GM03348 (cell line): ENCODE measurements at places on chromosomes 1 and 21.

DNA sequence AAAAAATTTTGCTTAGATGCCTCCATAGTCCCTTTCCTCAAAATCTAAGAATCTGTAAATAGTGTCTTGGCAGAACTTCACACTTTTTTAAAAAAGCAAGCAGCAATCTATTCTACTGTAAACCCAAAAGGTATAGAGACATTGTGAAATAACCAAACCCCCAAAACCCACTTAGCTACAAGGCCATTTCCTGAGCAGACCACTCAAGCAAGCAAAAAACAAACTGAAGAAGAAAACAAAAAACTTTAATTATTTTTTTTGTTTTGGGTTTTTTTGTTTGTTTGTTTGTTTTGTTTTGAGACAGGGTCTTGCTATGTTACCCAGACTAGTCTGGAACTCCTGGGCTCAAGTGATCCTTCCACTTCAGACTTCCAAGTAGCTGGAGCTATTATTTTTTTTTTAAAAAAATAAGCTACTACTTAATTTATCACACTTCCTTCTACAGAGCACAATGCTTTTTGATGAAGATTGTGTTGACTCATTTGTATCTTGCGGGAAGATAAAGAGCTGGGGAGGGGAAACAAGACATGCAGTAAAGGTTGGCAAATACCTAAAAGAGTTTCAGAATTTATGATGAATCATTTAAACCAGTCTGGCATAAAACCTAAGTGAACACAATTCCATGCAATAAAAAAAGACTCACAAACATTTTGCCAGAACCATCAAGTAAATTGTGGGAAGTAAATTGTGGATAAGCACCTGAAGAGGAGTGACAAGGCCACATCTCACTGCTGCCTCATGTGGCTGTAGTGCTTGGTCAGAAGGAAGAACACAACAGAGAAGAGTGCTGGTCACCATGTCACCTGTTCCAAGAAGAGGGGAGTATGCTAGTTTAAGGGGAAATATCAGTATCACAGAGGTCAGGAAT is 2.7 kb upstream of the PTPN22 start:
- DNase-seq = no peak

- no peak for DNase-seq
Observed at GRCh38 chr1:52723260-52723659, 3.0 kb upstream of the ZYG11B start.

- DNase-seq = no peak
Observed at GRCh38 chr21:43842742-43843141, 22.3 kb upstream of the AGPAT3 start.

- DNase-seq = no peak
Observed at GRCh38 chr1:11691928-11692711, 610 bp downstream of the DRAXIN start.

- DNase-seq = peak; percentile 15
Observed at GRCh38 chr1:108316545-108316944, 72.7 kb upstream of the NBPF4 start.

- DNase-seq = peak; percentile 13
Observed at GRCh38 chr21:46004168-46004861, 22.7 kb downstream of the COL6A1 start.

DNA sequence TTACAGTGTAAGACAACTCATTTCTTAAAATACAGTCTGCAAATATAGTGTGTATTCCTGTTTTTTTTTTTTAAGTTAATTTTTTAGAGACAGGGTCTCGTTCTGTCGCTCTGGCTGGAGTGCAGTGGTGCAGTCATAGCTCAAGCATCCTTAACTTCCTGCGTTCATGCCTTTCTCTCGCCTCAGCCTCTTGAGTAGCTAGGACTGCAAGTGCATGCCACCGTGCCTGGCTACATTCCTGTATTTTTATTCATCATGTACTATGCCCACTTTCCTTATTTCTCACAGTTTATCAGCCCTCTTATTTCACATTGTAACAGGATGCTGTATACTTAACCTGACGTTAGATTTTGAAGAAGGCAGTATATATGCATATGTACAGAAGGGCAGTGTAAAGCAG is 26.7 kb downstream of the MIER1 start:
- DNase-seq = peak; percentile 16

- DNase-seq = no peak
Observed at GRCh38 chr1:188065917-188066316, 1237.2 kb downstream of the PLA2G4A start.

DNA sequence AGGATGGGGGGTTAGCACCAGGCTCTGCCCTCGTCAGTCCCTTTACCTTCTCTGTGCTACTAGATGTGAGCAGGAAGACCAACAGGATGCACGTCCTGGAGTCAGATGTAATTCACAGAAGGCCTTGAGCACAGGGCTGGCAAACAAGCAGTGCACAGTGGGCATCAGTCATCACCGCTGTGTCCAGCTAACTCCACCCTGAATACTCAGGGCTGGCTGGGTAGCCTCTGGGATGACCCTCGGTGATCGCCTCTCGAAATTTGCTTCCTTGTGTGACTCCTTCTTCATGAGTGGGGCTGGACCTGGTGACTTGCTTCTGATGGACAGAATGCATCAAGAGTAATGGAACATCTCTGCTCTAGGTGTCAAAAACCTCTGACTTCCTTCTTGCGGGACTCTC is 92.2 kb upstream of the TMPRSS2 start:
- no peak for DNase-seq

- DNase-seq = peak; percentile 59
Observed at GRCh38 chr1:169928438-169929209, 34.9 kb upstream of the SCYL3 start.

DNA sequence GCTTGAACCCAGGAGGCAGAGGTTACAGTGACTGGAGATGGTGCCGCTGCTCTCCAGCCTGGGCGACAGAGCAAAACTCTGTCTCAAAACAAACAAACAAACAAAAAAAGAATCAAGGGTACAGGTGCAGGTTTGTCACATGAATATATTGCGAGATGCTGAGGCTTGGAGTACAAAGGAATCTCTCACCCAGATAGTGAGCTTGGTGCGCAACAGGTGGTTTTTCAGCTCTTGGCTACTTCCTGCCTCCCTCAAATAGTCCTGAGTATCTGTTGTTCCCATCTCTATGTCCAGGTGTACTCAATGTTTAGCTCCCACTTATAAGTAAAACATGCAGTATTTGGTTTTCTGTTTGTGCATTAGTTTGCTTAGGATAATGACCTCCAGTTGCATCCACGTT is 173.9 kb upstream of the CACYBP start:
- DNase-seq = no peak

DNA sequence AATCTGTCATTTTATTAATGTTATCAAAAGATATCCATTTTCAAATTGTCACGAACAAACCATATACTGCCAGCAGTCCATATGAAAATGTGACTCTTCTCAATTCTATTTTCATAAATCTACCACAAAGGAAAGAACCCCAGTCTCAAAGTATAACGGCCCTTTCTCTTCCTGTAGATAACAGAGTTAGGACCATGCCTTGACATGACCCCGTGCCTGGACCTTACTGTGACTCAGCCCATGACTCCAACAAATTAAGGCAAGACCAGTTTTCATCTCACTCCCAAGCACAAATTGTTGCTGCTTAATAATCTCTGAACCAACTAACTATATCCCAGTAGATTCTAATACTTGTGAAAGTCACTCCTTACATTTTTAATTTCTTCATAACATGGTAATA is 124.4 kb upstream of the NFIA start:
- DNase-seq = no peak

DNA sequence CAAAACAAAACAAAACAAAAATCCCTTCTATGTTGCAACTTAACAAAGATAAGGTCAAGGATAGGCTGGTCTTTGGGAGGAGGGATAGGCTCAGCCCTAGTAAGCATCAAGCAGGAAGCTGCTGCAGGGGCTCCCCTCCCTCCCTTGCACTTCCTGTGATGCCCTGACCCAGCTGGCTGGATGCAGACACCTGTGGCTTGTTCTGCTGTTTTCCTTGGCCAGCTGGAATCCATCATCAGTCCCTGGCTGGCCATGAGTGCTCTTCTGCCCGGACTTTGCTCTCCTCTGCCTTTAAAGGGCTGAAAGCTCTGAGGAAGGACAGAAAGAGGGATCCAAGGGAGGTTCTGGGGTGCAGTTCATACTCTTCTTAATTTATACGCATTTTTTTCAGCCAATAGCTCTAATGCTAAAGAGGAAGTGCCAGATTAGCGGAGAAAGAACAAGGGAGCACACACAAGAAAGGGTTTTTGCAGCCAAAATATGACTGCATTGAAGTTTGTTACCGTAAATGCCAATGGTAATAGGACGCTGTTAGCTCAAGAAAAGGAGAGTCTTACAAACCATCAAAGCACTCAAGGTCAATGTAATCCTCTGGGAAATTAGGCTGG is 19.9 kb upstream of the UBE2U start:
- no peak for DNase-seq

- DNase-seq = peak; percentile 51
Observed at GRCh38 chr1:39992234-39992633, 37.3 kb downstream of the MFSD2A start.

DNA sequence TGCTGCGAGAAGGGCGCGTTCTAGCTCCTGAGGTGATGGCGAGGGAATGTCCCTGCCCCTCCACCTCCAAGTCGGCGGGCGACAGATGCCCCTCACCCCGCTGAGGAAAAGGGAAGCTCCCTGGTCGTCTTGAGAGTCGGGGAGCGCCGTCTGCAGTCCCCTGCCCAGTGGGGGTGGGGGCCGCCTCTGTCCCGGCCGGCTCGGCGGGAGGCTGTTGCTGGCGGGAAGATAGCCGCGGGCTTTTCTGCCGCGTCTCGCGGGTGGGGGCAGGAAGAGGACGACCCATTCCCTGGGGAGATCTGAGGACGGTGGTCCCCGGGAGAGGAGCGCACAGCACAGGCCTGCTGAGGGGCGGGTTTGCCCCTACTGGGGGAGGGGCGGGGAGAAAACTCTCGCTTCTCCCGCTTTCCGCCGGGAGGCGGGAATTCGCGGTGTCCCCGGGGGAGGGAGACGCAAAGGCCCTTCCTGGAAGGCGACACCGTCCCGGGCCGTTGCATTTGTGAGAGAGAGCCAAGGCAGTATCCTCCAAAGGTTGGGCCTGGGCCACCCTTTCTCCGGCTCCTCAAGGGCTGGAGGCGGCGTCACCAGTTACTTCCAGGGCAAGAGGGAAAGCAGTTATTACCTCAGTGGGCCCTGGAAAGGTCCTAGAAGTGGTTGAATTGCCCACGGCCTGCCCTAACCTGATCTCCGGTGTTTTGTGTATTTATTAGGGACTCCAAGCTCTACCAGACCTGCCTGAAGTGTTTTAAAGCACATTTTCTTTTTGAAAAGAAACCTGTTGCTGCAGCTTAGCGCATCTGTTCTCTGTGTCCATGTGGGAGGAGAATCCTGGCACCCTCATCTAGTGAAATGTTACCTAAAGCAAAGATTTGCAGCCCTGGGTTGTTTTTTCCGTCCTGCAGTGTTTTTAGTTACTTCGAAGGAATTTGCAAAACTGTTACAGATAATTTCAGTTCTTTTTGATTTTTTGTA is 648 bp downstream of the S100PBP start:
- DNase-seq = peak; percentile 80

GRCh38 chr1:10530756-10531495 is 56.2 kb downstream of the PEX14 start:
- DNase-seq = peak; percentile 22

DNA sequence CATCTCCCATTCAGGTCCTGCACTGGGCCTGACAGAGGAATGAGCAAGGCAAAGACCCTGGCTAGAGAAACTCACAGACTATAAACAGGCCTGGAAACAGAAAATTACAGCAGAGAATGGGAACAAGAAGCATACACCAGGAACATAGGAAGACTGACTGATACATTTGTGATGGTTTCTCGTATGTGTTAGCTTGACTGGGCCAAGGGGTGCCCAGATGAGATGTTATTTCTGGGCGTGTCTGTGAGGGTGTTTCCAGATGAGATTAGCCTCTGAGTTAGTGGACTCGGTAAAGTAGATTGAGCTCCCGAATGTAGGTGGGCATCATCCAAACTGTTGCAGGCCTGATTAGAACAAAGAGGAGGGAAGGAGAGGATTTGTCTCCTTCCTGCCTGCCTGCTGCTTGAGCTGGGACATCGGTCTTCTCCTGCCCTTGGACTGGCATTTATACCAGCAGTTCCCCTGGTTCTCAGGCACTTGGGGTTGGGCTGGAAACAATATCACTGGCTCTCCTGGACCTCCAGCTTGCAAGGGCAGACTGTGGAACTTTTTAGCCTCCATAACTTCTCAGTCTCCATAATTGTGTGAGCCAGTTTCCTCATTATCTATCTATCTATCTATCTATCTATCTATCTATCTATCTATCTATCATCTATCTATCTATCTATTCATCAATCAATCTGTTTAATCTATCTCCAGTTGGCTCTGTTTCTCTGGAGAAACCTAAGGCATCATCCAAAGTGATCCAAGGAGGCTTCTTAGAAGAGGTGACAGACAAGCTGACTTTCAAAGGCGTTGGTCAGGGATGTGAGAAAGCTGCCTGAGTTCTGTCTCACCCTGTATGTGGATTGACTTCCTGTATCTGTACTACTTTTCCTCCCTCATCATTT is 9.7 kb upstream of the FOXO6 start:
- DNase-seq = no peak

GRCh38 chr1:235502601-235503402 is 1.4 kb downstream of the B3GALNT2 start:
- DNase-seq = peak; percentile 19

DNA sequence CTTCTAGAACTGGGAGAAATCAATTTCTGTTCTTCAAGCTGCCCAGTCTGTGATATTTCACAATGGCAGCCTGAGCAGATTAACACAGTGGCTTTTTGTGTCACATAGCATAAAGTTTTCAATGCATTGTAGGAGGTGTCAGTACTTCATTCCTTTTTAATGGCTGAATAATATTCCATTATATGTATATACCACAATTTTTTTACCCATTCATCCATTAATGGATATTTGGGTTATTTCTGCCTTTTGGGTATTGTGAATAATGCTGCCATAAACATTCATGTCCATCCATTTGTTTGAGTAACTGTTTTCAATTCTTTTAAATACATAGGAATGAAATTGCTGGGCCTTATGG is 191.5 kb downstream of the SETD4 start:
- no peak for DNase-seq

DNA sequence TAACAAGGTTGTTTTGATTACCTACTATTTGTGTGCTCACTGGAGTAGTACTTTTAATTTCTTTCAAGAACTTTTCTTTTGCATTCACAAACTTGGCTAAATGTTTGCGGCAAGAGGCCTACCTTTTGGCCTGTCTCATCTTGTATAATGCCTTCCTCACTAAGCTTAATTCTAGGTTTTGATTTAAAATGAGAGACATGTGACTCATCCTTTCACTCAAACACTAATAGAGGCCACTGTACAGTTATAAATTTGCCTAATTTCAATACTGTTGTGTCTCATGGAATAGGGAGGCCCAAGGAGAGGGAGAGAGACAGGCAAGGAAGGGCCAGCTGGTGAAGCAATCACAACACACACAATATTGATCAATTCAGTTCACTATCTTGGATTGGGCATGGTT is 66.1 kb downstream of the ZNF644 start:
- no peak for DNase-seq

DNA sequence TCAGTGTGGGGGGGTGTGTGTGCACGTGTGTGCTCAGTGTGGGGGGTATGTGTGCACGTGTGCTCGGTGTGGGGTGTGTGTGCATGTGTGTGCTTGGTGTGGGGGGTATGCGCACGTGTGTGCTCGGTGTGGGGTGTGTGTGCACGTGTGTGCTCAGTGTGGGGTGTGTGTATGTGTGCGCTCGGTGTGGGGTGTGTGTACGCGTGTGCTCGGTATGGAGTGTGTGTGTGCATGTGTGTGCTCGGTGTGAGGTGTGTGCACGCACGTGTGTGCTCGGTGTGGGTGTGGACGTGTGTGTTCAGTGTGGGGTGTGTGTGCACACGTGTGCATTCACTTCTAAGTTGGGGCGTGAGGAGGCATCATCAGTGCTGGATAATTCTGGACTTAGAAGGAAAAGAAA is 77.9 kb downstream of the PRDM16 start:
- DNase-seq = no peak

GRCh38 chr1:242128951-242129502 is 130.1 kb upstream of the MAP1LC3C start:
- DNase-seq = no peak
